Cardiac septum (tissue), 1 donor: ENCODE measurements at places on chromosomes 7 and 10. TPM values are rescaled to one million over a fixed set of nuclear protein-coding genes. Genes with fewer than 3 reads are reported as not detected.

Gene TOMM7
- total RNA-seq = 318 TPM

Gene HKDC1
- not detected for total RNA-seq

Gene SFTPD
- total RNA-seq = 0.54 TPM

Gene HTR5A
- total RNA-seq = not detected

Gene SYNPO2L
- 792 TPM for total RNA-seq

Gene CCDC146
- total RNA-seq = 4.3 TPM

Gene VENTX
- total RNA-seq = 0.40 TPM

Gene DPP6
- not detected for total RNA-seq

Gene CPN1
- total RNA-seq = not detected

Gene C10orf105
- total RNA-seq = not detected

Gene ZNF277
- total RNA-seq = 16.3 TPM

Gene MPP7
- 13.1 TPM for total RNA-seq

Gene LRRC18
- total RNA-seq = not detected

Gene LRRC17
- total RNA-seq = 1.8 TPM

Gene ZNF248
- 10.8 TPM for total RNA-seq

Gene GSDME
- 7.5 TPM for total RNA-seq

Gene PPP1R17
- not detected for total RNA-seq

Gene PLEKHS1
- total RNA-seq = not detected

Gene ADRB1
- total RNA-seq = 26.4 TPM

Gene HOXA9
- not detected for total RNA-seq

Gene CALHM2
- total RNA-seq = 12.7 TPM

Gene CDNF
- 2.3 TPM for total RNA-seq

Gene GPR85
- 4.6 TPM for total RNA-seq

Gene SKIDA1
- 1.8 TPM for total RNA-seq
